GM19239 (cell line): ENCODE measurements at places on chromosomes 16 and 17.

GRCh38 chr17:17411692-17412091 lies 65.1 kb upstream of the MED9 start:
- DNase-seq = no peak

DNA sequence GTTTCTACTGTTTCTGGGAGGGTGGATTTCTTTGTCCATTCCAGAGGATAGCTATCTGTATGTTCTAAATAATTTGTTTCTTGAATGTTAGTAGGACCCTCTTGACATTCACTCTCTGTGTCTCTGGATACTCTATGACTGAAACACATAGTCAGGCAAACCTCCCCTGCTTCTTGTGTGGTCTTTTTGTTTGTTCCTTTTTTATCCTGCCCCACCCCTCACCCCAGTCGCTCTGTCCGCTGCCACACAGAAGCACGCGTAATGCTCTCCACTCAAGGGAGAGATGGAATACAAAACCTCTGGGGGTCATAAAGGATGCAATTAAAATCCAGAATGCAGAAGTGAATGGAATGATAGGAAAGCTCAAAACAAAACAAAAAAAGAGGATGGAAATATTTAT lies 253.1 kb downstream of the RBFOX1 start:
- DNase-seq = no peak

GRCh38 chr17:79655672-79656290 lies 44.9 kb upstream of the RBFOX3 start:
- no peak for DNase-seq

DNA sequence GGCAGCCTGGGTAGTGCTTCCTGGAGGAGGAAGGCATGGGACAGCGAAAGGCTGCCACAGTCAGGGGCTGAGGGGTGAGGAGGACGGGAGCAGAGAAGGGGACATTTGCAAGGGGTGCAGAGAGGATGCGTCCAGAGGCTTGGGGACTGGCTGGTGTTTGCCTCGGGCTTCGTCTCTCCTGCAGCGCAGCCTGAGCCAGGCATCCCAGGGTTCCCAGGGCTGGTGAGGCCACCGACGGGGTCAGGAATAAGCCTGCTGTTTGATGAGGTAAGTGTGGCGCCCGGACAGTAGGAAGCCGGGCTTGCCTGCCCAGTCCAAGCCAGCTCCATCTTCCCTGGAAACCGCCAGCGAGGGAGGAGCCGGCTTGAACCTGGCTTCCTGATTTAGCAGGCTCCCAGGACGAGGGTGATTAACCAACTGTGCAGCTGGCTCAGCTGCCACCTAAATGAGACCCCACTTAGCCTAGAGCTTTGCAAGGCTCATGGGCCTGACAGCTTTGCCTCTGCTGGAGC lies 47.8 kb downstream of the PITPNM3 start:
- no peak for DNase-seq
